ENCODE measurements at places on chromosomes 1 and 21. TPM values are rescaled to one million over a fixed set of nuclear protein-coding genes. Genes with fewer than 3 reads are reported as not detected.

DNA sequence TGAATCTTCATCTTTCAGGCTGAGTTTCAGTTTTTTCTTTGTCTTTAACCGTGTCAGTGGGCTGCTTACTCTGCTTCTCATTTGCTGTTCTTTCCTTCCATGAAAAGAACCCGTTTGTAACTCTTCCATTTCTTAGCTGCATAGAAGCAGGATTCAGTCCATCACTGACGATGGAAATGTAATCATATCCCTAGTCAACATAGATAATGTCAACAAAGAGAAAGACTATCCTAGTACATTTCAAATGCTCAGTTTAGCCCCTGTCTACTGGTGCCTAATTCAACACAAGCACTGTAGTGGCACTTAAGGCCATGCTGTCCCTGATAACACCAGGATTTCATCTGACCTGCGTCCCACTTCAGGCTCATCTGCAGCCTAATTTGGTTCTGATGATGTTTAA lies 376 bp downstream of the GBP1 start:
- H3K4me1 ChIP-seq, result peaks cover 20% of the 10 kb centered on the region
- no peaks in the 10 kb centered on the region for H3K36me3 ChIP-seq

DNA sequence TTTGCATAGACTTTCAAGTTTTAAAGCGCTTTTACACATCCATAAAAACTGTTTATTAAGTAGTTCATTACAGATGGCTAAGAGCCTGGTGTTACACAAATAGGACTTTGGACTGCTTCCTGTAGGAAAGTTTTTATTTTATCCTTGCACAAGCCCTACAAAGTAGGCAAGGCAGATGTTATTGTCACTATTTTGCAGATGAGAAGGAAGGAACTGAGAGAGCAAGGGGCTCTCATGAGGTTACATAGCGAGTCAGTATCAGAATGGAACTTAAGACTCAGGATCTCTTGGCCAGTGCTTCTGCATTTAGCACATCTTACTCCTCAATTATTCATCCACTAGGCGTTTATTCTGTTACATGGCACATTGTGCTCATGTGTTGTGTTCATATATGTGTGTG lies 2.6 kb upstream of the MAPKAPK2 start:
- no peak overlapping the region for H3K27ac ChIP-seq
- DNase-seq, result no peak
- H3K36me3 ChIP-seq, result no peaks in the 10 kb centered on the region
- H3K4me3 ChIP-seq, result no peak overlapping the region

- H3K36me3 ChIP-seq, result no peaks in the 10 kb centered on the region
- H3K27ac ChIP-seq, result peak overlapping the region; percentile 13
- H3K4me3 ChIP-seq, result no peak overlapping the region
- DNase-seq, result peak; percentile 47
Observed at GRCh38 chr1:109776911-109777310, 13.2 kb upstream of the EPS8L3 start.

DNA sequence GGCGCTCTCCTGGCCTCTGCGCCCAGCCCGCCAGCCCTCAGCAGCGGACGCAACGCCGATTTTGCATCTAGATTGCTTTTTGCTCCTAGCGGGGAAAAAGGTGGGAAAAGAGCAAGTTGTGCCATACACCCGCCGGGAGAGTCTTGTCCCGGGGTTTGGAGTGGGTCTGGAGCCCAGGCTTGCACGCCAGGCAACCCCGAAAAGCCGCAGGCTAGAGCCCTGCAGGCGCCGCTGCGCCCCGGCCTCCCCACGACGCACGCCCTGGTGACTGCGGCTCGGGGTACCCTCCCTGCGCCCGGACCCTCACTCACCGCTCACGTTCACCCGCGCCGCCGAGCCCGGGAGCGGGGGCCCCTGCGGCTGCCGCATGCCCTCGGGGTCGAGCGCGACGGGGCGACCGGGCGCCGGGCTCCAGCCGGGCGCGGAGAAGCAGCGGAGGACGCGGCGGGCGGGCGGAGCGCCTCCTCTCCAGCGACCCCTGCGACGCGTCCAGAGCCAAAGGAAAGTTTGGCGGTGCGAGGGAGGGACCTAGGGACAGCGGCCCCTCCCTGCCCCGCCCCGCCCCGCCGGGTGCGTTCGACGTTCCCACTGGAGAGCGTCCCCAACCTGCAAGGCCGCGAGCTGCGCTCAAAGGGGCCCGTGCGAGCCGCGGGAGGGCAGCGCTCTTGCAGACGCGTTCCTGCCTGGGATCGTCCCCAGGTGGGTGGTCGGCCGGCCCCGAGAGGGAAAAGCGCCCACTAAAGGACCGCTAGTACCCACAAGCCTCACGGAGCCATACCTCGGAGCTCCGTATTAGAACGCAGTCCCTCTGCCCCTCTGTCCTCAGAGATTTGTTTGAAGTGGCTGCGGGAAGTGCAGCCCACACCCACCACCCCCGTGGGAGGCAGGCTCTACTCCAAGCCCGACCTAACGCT lies at the start of gene LPAR3:
LPAR3 (minus strand) TSS at position 502 of the 914 bp plus-strand sequence. CDS start 27,086 bp downstream, outside the sequence.
- peaks cover 24% of the 10 kb centered on the region for H3K27me3 ChIP-seq
- no peak for DNase-seq
- H3K4me3 ChIP-seq, result peak within 1 kb of the TSS; percentile 0
- H3K36me3 ChIP-seq, result no peaks in the 10 kb centered on the region
- no peak within 1 kb of the TSS for H3K27ac ChIP-seq

DNA sequence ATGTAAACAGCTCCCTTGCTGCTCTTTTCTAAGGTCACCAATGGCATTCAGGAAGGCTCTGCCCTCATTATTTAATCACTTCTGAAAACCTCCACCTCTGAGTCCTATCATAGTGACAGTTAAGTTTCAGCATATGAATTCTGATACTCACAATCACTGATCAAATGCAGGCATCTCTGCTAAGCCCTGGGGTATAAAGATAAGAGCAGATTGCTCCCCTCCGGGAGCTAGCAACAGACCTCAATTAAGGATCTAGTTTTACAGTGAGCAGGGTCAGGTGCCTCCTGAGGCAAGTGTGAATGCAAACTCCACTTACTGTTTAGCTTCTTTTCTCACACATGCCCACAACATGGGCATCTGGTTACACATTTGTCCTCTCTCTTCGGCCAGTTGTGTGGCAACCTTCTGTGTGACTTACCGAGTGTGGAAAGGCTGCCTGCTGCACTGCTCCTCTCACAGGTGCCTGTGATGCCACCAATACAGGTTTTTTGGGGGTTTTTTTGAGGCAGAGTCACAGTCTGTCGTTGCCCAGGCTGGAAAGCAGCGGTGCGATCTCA lies 15.0 kb downstream of the IL10RB start:
- peaks cover 18% of the 10 kb centered on the region for H3K36me3 ChIP-seq
- no peak overlapping the region for H3K27ac ChIP-seq
- H3K4me3 ChIP-seq, result no peak overlapping the region
- no peak for DNase-seq
- no peaks in the 10 kb centered on the region for H3K27me3 ChIP-seq

GRCh38 chr21:34313116-34313515 lies 50.7 kb upstream of the KCNE2 start:
- no peaks in the 10 kb centered on the region for H3K36me3 ChIP-seq
- H3K4me3 ChIP-seq, result no peak overlapping the region
- H3K27me3 ChIP-seq, result no peaks in the 10 kb centered on the region
- no peak for DNase-seq

GRCh38 chr1:164588516-164589341 lies 29.7 kb downstream of the PBX1 start:
- peak overlapping the region; percentile 62 for H3K27ac ChIP-seq
- DNase-seq, result no peak
- H3K4me3 ChIP-seq, result no peak overlapping the region
- H3K27me3 ChIP-seq, result no peaks in the 10 kb centered on the region
- H3K4me1 ChIP-seq, result peaks cover 33% of the 10 kb centered on the region

GRCh38 chr1:62271948-62272728 lies 47.1 kb downstream of the KANK4 start:
- H3K4me1 ChIP-seq, result no peaks in the 10 kb centered on the region
- H3K27me3 ChIP-seq, result no peaks in the 10 kb centered on the region
- H3K36me3 ChIP-seq, result no peaks in the 10 kb centered on the region
- no peak overlapping the region for H3K27ac ChIP-seq
- no peak overlapping the region for H3K4me3 ChIP-seq

DNA sequence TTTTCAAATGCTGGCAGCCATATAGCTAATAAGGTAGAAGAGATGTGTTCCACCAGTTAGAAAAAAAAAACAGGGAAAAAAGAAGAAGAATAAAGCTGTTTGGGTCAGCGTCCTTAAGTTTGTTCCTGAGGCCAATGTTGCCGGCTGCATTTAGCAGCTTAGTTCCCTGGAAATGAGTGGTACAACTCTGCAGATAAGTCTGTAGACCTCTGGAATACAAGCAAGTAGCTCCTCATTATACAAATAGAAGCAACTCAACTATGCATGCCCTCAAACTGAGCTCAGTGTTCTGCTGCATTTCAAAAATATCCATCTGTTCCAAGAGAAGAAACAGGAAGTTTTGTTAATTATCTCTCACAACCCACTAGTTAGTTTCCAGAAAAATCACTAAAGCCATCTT lies 181.2 kb upstream of the PKN2 start:
- DNase-seq, result no peak
- no peaks in the 10 kb centered on the region for H3K27me3 ChIP-seq
- H3K4me3 ChIP-seq, result no peak overlapping the region
- H3K27ac ChIP-seq, result no peak overlapping the region

GRCh38 chr1:37362594-37363385 lies 111.6 kb upstream of the ZC3H12A start:
- no peaks in the 10 kb centered on the region for H3K4me1 ChIP-seq
- no peak overlapping the region for H3K27ac ChIP-seq
- H3K27me3 ChIP-seq, result peaks cover 7% of the 10 kb centered on the region
- no peak overlapping the region for H3K4me3 ChIP-seq
- no peaks in the 10 kb centered on the region for H3K36me3 ChIP-seq

GRCh38 chr1:167673265-167673664 lies 43.2 kb downstream of the RCSD1 start:
- no peak overlapping the region for H3K4me3 ChIP-seq
- H3K27ac ChIP-seq, result no peak overlapping the region
- no peaks in the 10 kb centered on the region for H3K27me3 ChIP-seq
- peaks cover 69% of the 10 kb centered on the region for H3K4me1 ChIP-seq
- H3K36me3 ChIP-seq, result no peaks in the 10 kb centered on the region
- DNase-seq, result no peak

DNA sequence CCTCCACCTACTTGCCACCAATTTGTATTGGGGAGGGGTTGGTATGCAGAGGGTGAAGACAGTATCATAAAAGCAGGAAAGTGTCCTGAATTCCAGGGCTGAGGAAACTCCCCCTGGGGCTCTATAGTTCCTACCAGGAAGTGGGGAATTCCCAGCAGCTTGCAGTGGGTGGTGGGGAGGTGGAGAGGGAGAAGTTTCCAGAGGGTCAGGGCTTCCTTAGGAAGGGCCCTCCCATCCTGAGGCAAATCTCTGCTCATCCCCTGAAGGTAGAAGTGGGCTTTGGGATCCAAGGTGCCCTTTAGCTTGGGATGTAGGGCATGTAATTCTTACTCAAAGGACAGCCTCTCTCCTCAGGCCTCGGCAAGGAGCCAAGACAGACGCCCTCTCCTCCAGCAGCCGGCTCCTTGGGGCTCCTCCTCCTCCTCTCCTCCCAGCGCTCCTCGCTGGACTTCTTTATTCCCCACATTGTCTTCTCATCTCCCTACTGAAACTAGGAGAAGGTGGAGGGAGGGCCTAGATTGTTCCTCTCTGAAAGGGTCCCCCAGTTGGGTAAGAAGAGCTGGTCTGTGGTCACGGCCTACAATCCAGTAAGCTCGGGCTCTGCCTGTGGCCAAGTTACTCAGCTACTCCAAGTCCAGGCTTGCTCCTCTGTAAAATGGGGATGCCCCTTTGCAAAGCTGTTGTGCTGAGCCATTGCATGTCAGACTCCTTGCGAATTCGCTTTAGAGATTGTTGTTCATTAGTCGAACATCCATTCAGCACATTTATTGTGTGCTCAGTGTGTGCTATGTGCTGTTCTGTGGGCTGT lies 17.9 kb upstream of the CSF1 start:
- H3K36me3 ChIP-seq, result no peaks in the 10 kb centered on the region
- no peaks in the 10 kb centered on the region for H3K27me3 ChIP-seq
- no peak for DNase-seq
- H3K4me3 ChIP-seq, result no peak overlapping the region
- H3K27ac ChIP-seq, result peak overlapping the region; percentile 54

DNA sequence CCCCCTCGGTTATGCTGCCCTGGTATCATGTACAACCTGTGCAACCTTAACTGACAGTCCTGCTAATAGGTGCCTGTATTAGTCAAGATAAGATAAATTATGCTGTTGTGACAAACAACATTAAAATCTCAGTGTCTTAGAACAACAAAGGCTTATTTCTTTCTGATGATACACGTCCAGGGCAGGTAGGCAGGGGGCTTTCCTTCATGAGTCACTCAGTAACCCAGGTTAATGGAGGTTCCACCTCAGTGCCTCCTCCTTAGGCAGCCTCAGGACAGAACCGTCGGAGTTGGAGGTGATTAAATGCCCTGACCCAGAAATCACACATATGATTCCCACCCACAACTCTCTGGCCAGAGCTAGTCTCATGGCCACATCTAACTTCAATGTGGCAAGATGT lies 94.6 kb upstream of the CASZ1 start:
- no peak overlapping the region for H3K4me3 ChIP-seq
- H3K27me3 ChIP-seq, result peaks cover 43% of the 10 kb centered on the region
- no peaks in the 10 kb centered on the region for H3K36me3 ChIP-seq

DNA sequence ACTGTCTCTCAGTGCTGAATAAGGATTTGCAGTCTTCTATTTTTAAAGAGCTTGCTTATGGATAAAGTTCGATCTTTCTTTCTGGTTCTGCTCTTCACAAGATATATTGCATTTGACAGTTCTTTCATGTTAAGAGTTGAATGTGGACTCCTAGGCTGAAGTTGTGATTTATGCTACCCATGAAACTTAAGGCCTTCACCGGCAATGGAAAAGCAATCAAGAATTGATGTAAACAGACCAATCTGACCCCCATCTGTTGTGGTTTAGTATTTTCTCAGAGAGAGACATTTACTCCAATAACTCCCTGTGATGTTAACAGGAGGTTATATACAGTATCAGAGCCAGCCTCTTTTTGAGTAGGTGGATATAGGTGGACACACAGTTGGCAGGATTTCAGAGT lies 165.8 kb downstream of the PAPPA2 start:
- DNase-seq, result no peak
- H3K4me1 ChIP-seq, result no peaks in the 10 kb centered on the region
- H3K27ac ChIP-seq, result no peak overlapping the region
- H3K4me3 ChIP-seq, result no peak overlapping the region
- H3K27me3 ChIP-seq, result no peaks in the 10 kb centered on the region

- H3K4me1 ChIP-seq, result peaks cover 9% of the 10 kb centered on the region
- peaks cover 10% of the 10 kb centered on the region for H3K36me3 ChIP-seq
- no peak for DNase-seq
Observed at GRCh38 chr1:12345350-12346217, 115.8 kb downstream of the VPS13D start.

The SGIP1 gene
- total RNA-seq, result 2.5 TPM

The TNFSF18 gene
- total RNA-seq, result not detected

The AK5 gene
- total RNA-seq, result not detected

The SELL gene
- 0.55 TPM for total RNA-seq
